ENCODE measurements at places on chromosomes 12 and 14.

- no peak for DNase-seq
Observed at GRCh38 chr12:122072031-122072970, 6.3 kb upstream of the MLXIP start.

GRCh38 chr12:43113135-43113534 lies 438.9 kb downstream of the ADAMTS20 start:
- DNase-seq: no peak

DNA sequence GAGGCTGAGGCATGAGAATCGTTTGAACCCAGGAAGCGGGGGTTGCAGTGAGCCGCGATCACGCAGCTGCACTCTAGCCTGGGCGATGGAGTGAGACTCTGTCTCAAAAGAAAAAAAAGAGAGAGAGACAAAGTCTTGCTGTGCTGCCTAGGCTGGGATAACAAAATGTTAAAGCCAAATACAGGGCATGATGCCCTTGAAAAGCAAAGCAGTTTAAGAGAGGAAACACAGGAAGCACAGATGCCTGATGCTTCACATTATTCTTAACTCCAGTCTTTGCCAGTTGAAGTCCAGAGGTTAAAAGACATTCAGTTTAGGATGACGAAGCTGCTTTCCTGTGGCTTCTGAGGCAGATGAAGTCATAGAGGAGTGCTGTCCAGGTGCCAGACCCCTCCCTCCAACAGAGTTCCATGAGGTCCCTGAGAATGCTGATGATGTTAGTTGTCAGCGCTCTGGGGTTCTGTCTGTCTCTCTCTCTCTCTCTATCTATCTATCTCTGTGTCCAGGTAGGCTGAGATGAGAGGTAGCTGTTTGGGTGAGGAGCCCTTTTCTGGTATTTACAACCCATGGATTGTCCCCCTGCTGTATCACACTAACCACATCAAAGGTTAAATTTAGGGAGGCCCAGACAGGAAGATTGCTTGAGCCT lies 4.9 kb upstream of the MRPL52 start:
- DNase-seq: no peak

- DNase-seq: no peak
Observed at GRCh38 chr14:37036669-37037341, 135.6 kb downstream of the SLC25A21 start.

DNA sequence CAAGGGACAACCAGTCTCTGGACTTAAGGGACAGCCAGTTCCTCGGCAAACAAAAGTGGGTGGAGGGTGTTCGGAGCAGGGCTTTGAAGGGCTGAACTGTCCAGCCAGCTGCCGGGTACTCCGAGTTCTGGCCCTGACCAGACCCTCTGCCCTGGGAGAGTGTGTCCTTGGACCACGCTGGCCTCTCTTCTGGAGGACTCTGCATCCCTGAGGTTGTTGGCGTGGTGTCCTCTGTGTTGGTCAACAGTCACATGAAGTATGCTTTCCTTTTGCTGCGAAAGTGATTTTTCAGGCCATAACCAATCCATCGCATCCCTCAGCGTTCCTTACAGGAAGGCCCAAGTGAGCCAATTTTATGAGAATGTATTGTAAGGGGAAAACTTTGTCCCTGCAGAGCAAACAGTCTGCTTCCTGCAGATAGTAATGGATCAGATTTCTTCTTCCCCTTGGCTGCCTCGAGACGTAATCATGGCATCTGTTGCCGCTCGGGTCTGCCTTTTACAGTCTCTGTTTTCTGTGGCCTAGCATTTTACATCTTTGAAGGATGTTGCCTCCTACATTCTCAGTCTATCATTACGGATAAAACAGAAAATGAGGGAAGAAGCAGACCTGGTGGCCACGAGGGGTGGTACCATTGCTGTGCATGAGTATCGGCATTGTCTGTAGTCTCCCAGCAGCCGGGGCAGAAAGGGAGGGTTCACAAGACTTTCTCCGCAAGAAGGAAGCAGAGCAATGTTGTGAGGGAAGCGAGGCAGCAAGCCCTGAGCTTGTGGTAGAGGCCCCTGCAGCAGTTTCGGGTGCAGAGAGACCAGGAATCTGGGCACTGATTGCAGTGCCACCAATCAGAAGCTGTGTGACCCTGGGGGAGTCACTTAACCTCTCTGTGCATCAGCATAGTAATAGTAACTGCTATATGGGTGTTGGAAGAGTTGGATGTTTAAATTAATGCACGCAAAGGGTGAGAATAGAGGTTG lies 47.4 kb downstream of the SMIM41 start:
- no peak for DNase-seq

DNA sequence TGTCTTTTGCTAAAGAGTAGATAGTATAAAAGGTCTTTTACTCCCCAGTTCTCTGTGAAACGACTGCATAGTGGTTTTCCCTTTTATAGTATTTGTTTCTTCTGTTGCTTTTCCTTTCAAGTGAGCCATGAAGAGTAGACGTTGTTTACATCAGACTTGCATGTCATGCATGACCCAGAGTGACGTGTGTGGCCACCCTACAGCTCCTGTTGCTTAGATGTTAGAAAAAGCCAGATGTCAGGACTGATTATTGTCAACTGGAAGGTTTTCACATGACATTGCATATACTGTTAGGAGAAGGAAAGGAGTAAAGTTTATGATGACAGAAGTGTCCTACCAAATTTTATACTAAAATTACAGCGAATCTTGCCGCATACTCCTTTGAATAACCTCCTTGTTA lies 1.3 kb upstream of the RD3L start:
- DNase-seq: no peak

DNA sequence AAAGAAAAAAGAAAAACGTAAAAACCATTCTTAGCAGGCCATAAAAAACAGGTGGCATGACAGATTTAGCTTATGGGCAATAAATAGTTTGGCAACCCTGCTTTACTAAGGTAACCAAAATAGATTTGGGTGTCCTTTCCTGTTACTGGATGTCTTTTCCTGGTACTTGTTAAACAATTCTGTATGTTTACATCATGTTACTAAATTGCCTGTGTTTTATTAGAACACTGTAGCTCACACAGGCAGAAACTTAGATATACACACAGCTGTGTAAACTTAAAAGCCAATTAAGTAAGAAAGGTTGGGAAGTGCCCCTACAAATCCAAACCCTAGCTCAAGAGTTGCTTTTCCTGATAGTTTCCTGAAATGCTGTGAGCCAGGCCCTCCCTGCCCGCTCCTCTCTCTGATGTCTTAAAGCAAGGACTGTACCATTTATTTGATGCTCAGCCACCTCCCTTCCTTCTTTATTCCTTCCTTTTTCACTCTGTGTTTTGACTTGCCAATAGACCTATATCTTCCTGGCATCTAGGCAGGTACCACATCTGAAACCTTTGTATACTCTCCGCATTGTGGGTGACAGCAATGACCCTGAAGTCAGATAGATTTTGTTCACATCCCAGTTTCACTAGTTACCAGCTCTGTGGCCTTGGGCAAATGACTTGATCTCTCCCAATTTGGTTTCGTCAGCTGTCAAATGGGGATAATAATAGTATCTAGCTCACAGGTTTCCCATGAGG lies 3.7 kb upstream of the CAMKK2 start:
- DNase-seq: no peak

GRCh38 chr12:124613151-124613585 lies 45.8 kb upstream of the NCOR2 start:
- no peak for DNase-seq

DNA sequence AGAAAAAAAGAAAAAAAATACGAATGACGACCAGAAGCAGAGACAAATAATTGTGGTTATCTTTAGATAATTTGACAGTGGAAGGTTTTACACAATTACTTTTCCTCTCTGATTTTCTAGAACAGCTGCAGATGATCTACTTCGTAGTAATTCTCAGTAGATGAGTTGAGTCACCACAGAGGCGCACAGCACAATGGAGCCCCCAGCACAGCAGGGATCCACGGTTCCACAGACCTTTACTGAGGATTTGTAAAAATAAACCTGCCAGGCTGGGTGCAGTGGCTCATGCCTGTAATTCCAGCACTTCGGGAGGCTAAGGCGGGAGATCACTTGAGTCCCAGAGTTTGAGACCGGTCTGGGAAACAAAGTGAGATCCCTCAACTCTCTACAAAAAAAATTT lies 29.3 kb downstream of the AMN start:
- DNase-seq: no peak

DNA sequence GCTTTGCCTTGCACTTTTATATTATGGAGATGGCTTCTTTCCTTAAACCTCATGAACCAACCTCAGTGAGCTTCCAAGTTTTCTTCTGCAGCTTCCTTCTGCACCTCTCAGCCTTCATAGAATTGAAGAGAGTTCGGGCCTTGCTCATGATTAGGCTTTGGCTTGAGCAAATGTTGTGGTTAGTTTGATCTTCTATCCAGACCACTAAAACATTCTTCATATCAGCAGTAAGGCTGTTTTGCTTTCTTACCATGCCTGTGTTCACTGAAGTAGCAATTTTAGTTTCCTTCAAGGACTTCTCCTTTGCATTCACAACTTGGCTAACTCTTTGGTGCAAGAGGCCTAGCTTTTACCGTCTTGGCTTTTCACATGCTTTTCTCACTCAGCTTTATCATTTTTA lies 125.4 kb downstream of the SNAPC1 start:
- no peak for DNase-seq

GRCh38 chr14:101708853-101709532 lies 52.5 kb upstream of the PPP2R5C start:
- DNase-seq: no peak

GRCh38 chr14:24430682-24431568 lies 1.2 kb downstream of the KHNYN start:
- no peak for DNase-seq

DNA sequence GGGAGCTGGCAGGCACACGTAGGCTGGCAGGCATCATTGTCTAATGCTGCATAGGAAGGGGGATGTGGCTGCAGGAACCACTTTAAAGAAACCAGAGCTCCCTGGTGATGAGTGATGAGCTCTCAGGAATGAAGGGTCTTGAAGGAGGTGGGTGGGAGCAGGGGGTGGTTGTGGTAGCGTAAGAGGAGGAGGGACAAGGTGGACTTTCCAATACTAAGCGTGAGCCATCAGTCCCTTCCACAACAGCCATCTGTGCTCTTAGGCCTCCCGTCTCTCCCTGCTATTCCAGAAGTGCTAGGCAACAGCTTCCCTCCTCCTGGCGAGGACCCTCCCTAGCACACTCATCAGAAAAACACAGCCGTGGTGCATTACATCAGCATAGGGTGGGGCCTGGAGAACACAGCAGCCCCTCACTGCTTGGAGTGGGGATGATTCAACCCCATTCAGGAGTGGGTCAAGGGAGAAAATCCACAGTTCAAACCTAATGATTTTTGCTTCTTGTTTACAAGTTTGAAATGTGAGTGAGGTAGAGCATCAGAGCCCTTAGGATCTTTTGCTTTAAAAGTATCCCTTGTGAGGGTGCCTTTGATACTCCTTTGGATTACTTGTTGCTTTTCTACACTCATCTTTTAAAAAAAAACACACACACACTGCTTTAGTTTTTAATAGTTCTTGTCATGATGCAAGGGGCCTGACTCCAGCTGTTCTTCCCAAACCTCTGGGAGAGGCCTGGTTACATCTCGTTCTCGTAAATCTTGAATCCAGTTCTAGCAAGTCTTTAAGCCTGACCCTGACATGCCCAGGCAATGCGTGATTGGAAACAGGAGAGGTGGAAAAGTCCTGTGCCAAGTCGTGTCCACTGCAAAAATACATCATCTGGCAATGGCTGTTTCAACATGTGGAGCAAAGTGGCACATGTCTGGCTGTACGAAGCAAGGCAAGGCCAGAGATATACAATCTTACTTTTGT lies 356.4 kb upstream of the DDHD1 start:
- DNase-seq: no peak

GRCh38 chr14:53153702-53154112 lies 584 bp upstream of the DDHD1 start:
- no peak for DNase-seq

GRCh38 chr14:53858345-53858684 lies 98.3 kb downstream of the BMP4 start:
- DNase-seq: no peak

DNA sequence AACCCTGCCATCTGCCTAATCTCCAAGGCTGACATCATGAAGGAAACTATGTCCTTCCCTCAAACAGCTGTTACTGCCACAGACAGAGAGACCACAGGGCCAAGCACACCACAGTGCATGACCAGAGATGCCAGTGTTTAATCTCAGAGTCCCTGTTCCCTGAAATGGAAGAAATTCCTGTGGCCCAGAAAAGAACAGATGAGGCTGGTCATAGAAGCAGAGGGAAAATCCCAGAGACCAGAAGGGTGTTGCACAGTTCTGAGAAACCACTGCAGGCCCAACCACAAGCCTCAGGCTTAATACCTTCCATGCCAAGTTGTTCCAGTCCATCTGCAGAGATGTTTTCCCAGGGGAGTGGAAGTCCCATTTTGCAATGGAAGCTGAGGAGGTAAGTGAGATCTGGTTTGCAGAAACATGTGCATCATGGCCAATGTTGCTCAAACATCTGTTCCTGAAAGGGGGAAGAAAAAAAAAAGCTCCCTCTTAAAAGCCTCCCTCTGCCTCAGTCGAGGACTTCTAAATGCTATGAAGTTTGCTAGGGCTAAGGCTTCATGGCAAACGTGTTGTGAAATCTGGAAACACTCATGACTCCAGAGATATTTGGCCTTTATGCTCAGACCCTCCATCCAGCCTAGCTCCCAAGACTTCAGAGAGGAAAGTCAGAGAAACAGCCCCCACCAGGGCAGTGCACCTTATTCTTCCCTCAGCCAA lies 98.6 kb downstream of the SCARB1 start:
- no peak for DNase-seq

- DNase-seq: no peak
Observed at GRCh38 chr14:74548881-74549280, 55.3 kb downstream of the ISCA2 start.

DNA sequence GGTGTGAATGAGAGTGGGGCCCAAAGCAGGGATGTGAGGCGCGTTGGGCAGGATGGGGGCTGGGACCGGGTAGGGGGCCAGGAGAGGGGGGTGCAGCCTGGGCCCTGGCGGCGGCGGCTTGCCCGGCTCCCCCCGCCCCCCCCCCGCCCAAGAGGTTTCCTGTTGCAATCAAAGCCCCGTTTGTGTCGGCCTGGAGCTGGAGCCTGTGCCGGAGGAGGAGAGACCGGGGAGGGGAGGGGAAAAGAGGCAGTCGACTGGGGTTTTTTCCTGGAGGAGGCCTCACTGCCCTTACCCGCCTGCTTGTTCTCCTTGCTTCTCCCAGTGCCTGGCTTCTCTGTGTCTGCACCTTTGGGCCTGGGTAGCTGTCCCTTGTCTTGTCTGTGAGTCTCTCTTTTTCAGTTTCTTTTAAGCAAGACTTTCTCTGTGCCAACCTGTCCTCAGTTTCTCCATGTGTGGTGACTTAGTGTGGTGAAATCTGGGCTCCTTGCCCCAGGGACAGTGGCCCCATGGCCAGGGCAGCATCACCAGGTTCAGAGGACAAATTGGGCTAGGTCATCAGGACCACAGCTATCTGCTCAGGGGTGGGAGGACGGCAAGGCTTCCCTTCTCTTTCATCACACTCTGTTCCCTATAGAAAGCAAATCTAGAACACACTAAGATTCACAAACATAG lies 8.5 kb downstream of the RARG start:
- DNase-seq: peak; percentile 51
